ENCODE measurements at places on chromosomes 2 and 18. TPM values are rescaled to one million over a fixed set of nuclear protein-coding genes. Genes with fewer than 3 reads are reported as not detected.

The SATB2 gene
- total RNA-seq: 15.1 TPM

The ARHGAP28 gene
- total RNA-seq: 6.0 TPM

The FLACC1 gene
- total RNA-seq: 0.64 TPM

The DSC2 gene
- not detected for total RNA-seq

The LIMS4 gene
- 37.7 TPM for total RNA-seq

The SPHKAP gene
- under 0.01 TPM for total RNA-seq

The COL5A2 gene
- 693 TPM for total RNA-seq

DNA sequence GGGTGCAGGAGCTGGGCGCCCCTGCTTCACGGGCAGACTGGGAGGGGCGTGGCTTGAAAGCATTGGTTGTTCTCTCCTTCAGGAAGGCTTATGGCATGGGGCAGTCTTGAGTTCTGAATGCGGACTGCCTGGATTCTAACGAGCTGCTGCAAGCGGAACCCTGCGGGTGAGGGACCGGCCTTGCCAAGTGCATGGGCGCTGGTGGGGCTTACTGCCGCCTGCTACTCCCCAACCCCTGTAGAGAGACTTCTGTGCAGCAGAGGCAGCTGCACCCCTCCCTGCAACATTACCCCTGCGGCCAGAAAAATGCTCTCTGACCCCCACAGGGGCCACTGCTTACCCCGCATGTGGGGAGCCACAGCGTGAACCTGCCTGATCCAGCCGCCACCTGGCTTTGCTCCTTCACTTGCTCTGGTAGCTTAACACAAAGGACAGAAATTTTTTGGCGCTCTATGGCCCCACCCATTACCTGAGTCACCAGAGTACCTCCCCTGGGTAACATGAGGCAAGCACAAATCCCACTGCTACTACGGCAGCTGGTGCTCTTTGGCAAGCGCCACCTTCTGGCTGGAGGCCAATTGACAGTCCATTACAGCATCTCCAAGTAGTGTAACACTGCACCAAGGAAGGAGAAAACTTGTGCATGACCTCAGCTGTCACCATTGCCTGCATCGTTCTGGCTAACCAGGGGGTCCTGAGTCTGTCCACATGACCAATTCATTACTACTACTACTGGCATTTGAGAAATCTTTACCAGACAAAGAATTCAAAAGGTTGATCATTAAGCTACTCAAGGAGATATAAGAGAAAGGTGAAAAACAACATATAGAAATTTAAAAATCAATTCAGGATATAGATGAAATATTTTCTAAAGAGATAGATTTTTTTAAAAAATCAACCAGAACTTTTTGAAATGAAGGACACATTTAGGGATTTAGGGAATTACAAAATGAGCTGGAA is 35.4 kb downstream of the MYL12B start:
- peak; percentile 72 for DNase-seq

DNA sequence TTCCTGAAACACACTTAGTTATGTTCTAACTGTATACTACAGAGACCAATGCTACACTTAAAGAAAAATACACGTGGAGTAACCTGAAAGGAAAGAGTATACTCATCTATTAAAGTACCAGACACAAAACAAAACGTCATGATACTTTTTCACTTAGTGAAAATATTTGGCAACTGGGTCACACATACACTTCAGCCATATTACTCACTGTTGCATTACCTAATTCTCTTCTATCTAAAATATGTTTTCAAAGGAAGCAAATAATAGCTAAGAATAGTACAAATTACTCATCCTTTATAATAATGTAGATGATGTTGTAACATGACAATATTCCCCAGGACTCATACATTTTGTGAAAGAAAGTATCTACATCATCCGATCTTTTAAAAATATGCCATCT is 76.5 kb upstream of the EPB41L3 start:
- DNase-seq: no peak

DNA sequence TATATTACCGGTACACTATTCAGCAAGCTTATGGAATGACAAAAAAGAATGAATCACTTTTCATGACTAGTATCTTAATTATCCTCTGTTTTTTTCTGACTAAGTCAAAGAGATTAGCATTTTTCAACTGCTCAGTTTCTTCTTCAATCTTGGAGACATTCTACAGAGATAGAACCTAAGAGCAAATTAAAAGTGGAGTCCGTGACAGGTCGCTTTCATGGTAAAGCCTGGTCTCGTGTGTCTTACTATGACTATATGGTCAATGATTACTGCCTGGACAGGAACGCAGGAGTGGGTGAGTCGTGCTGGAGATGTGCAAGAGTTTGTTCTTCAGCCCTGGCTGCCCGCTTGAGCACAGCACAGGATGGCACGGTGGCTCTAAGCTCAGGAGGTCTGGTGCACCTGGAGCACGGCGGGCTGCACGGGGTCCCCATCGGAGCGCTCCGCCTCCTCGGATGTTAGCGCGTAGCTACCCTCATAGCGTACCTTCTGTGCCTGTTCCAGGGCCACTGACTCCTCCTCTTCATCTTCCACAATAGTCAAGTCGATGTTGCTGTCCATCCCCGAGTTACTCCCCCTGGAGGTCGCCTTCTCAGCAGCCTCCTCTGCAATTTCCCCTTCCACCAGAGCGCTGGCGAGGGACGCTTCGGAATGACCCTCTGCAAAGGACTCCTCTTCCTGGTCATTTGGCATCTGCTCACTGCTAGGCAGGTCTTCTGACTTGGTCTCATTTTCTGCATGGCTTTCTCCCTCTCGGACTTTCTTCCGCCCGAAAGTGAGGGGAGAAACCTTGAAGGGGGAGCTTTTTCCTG is 11.1 kb downstream of the CAVIN2 start:
- no peak for DNase-seq

DNA sequence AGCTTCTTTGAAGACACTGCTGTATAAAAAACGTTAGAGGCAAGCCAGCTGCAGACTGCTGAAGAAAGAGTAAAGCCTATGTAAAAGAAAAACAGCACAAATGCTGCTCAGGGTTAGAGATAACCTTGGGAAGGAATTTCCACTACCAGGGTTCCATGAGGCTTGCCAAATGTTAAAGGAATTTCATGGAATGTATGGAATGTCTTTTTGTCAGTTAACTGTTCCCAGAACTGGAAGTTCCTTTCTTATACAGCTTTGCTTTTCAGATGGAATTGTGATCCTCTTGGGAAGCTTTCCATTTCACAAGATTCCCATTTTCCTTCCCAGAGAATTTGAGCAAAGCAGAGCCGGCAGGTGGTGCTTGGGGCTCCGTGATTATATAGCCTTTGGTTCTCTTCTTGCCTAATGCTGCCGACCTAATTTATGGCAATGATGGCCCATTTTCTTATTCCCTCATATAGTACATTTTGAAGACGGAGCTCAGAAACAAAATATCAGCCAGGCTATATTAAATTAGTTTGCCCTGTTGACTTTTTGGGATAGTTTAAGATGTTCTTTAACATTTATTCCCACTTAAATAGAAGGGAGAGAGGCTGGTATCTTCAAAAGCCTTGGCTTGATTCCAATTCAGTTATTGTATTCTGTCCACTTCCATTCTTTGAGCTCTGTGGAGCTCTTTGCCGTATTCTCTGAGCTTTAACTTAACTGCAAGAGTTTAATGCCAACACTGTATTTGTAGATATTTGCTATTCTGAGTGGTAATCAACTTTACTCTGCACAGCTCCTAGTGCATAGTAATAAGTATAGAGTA is 162.3 kb downstream of the PHLPP1 start:
- DNase-seq: peak; percentile 86

- peak; percentile 71 for DNase-seq
These were observed 132.8 kb downstream of the THADA start for GRCh38 chr2:43462866-43463641.

DNA sequence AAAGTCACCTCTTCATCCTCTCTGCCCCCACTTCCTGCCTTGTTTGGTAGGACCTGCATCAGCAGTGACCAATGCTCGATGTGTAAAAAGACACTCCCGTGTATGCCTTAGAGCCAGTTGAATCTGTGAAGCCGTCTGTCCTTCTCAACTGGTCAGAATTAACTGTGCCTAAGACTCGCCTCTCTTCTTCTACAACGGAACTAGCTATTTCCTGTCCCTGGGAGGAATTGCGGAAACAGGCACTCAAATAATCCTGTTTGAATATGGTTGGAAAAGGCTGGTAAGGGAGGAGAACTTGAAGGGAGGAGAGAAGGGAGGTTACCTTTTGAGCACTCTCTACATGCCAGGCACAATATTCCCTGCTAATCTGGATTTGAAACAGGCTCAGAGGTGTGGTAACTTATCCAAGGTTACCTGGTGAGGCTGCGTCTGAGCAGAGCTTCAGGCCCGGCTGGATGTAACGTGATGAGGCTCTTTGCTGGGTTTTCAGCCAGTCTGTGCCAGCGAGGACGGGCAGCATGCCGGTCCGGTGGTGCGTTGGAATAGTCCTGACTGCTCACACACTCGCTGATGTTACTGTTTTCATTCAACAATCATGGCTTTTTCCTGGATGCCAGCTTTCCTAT is 127.0 kb downstream of the FAM168B start:
- no peak for DNase-seq

- peak; percentile 83 for DNase-seq
These were observed 20.6 kb upstream of the ATRAID start for GRCh38 chr2:27191070-27191829.

DNA sequence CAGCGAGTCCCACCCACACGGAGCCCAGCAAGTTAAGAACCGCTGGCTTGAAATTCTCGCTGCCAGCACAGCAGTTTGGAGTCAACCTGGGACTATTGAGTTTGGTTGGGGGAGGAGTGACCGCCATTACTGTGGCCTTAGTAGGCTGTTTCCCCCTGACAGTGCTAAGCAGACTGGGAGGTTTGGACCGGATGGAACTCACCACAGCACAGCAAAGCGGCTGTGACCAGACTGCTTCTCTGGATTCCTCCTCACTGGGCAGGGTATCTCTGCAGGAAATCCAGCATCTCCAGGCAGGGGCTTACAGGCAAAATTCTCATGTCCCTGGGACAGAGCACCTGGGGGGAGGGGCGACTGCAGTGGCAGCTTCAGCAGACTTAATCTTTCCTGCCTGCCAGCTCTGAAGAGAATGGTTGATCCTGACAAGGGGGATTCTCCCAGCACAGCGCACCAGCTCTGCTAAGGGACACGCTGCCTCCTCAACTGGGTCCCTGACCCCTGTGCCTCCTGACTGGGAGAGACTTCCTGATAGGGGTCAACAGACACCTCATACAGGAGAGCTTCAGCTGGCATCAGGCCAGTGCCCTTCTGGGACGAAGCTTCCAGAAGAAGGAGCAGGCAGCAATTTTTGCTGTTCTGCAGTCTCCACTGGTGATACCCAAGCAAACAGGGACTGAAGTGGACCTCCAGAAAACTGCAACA is 425.4 kb downstream of the NYAP2 start:
- no peak for DNase-seq

- DNase-seq: peak; percentile 17
These were observed 17.6 kb upstream of the DAW1 start for GRCh38 chr2:227853765-227854271.

DNA sequence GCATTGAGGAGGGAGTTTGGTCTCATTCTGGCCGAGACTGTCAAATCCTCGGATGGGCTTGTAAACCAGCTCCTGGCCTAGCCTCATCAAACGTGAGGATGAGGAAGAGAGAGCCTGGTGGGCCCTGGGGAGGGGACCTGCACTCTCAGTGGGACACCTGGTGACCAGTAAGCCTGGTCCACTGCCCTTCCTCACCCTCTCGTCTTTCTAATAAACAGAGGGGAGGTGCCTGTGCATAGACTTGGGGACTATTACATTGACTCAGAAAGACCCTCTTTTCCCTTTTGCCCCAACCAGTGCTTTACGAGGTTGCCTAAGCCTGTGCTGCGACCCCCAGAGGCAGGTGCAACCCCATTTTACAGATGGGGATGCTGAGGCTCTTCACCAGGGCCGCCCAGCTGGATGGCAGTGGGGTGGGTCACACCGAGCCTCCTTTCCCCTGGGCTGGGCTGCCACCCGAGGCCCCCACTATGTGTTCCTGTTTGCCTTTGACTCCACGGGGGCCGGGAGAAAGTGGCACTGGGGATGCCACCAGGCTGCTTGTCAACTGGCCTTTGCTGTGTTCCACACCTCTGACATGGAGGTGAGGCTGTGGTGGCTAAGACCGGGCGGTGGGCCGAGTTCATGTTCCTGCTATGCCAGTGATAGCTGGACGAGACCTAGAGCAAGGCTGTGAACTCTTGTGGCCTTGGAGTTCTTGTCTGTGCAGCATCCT is 85.9 kb downstream of the GLI2 start:
- no peak for DNase-seq

- DNase-seq: no peak
These were observed 194.5 kb downstream of the DNER start for GRCh38 chr2:229519655-229520430.

DNA sequence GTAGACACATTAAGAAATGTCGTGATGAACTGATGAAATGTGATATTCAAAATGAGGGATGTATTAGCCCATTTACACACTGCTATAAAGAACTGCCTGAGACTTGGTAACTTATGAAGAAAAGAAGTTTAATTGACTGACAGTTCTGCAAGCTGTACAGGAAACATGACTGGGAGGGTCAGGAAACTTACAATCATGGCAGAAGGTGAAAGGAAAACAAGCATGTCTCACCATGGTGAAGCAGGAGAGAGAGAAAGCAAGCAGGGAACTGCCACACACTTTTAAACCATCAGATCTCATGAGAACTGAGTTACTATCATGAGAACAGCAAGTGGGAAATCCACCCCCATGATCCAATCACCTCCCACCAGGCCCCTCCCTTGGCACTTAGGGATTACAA is 1010.8 kb upstream of the CELF4 start:
- DNase-seq: no peak

GRCh38 chr2:120261387-120262006 is 8.8 kb downstream of the RALB start:
- no peak for DNase-seq

- DNase-seq: peak; percentile 41
These were observed 127.8 kb downstream of the CERS6 start for GRCh38 chr2:168583710-168584521.

GRCh38 chr2:121356058-121356640 is 71.1 kb upstream of the TFCP2L1 start:
- peak; percentile 74 for DNase-seq

- DNase-seq: peak; percentile 90
These were observed 203.5 kb upstream of the TWIST2 start for GRCh38 chr2:238644095-238645081.
